Right renal cortex interstitium (tissue), 3 donors: ENCODE measurements at places on chromosomes 11 and 22. TPM values are rescaled to one million over a fixed set of nuclear protein-coding genes. Genes with fewer than 3 reads are reported as not detected.

Gene MISFA
- polyA plus RNA-seq, result 5.9 TPM

GRCh38 chr11:79940165-79940564 is 499.3 kb upstream of the TENM4 start:
- DNase-seq, result no peak

DNA sequence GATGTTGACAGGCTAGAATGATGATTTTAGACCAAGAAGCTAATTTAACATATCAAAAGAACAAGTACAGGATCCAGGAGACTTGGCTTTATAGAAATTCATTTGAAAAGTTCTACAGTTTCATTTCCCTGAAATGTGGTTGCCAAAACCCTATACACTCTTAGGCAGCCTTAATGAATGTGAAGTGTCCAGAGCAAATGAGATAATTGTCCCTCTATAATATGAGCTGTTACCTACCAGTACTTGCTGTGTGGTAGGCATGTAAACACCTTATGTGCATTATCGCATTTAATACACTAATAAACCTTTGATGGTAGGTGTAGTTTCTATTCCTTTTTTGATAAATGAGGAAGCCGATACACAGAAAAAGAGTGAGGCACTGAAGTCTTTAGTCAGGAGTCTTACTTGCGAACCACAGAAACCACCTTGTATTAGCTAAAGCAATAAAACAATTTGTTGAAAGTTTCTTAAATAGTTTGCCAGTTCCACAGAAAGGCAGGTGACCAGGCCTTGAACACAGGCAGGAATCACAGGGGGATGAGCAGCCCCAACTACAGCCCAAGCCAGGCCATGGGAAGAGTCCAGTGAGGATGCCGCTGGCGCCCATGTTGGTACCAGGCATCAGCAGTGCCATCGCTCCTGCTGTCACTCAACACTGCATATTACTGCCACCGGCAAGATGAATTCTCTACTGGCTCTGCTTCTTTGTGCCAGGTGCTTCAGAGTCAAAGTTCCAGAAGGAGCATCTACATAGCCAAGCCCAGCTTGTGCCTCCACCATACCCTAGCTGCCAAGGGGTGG is 81.7 kb downstream of the SWAP70 start:
- no peak for DNase-seq

DNA sequence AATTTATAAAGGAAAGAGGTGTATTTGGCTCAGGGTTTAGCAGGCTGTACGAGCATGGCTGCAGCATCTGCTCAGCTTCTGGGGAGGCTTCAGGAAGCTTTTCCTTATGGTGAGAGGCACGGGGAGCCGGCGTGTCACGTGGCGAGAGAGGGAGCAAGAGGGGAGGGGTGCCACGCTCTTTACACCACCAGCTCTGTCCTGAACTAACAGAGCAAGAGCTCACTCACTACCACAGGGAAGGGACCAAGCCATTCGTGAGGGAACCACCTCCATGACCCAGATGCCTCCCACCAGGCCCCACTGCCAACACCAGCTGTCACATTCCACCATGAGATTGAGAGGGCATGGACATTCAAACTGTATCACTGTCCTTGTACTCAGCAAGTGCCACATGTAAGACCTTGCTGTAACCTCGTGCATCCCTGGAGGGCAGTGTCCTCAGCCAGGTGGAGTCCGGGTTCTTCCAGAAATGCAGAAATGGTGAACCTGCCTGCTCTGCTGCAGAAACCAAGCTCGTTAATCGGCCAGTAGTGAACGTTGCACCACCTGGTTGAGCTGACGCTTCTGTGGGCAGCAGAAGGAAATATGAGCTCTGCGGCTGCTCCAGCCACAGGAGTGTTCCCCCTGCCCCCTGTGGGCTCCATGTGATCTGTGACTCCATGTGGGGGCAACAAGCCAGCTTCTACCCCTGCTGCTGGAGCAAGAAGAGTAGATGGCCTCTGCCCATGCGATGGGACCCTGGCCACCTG is 368.6 kb downstream of the TBC1D22A start:
- DNase-seq, result no peak

- no peak for DNase-seq
Observed at GRCh38 chr11:33777906-33778305, 3.6 kb upstream of the FBXO3 start.

- DNase-seq, result no peak
Observed at GRCh38 chr11:65036931-65037330, 4.1 kb upstream of the SAC3D1 start.

Gene CALCA
- polyA plus RNA-seq, result 9.7 TPM

GRCh38 chr11:19577976-19578619 is 134.5 kb upstream of the NAV2 start:
- DNase-seq, result no peak

- no peak for DNase-seq
Observed at GRCh38 chr11:103532133-103532788, 423.0 kb downstream of the DYNC2H1 start.

Gene GPHA2
- polyA plus RNA-seq, result 1.6 TPM

- no peak for DNase-seq
Observed at GRCh38 chr11:124583781-124584180, 14.0 kb downstream of the OR8A1 start.

DNA sequence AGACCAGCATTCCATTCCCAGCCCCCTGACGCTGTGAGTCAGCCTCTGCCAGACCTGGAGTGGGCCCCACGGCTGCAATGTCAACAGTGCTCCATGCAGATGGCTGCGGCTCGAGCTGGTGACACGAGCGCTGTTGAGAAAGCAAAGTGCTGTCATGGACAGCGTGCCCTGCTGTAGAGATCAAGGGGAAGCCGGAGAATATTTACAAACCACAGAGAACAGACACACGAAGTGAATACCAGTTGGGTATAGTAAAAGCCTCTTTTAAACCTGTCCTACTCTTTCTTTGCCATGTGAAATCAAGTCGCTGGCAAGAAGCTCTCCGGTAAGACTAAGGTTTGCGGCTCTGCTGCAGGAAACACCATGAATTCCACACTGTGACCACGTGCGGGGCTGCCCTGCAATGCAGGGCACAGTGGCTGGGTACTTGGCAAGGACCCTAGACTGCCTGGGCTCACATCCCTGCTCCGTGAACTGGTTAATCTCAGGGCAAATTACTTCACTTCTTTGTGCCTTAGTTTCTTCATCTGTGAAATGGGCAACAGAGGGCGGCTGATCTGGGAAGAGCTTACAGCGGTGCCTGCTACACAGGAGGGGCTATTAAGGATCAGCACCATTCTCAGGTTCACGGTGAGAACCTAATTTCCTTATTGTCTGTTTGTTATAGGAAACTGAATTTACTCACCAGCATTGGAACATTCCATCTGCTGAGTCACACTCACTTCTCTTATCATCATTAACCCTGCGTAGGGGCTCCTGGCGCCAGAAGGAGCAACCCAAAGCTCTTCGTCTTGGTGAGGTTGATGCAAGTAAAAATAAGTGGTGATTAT is 27.8 kb upstream of the ELFN2 start:
- DNase-seq, result no peak

GRCh38 chr11:122778148-122778547 is 60.2 kb upstream of the CRTAM start:
- no peak for DNase-seq

Gene ANO5
- polyA plus RNA-seq, result 3.9 TPM

DNA sequence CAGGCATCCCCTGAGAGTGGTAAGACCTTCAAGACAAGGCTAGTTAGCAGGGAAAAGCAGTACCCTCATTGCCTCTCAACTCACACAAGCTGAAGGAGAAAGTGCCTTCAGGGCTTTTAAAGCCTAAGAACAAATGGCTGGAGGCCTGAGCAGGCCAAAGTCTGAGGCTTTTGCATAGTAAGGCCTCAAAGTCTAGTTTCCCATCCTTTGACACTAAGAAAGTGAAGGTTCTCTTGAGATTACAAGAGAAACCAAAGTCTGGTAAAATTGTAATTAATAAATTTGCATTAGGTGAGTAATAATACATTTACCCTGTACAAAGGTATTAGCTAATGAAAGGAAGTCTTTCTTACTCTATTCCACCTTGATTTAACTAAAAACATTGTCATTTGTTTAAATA is 47.0 kb upstream of the CCDC89 start:
- DNase-seq, result no peak

Gene NPAS4
- polyA plus RNA-seq, result 0.11 TPM

DNA sequence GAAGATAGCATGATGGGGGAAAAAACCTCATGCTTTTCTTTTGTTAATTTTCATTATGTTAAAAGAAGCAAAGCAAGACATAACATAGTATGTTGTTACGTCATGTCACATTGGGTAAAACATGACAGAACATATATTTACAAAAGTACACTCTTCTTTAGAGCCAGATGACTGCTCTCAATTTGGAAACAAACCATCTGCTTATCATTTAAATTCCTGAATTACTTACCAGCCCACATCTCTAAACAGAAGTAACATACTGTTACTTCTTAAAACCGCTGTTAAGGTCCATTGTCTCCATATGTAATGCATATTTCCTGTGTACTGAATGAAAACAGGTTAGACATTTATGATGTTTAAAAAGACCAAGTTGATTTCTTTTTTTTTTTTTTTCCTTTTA is 100.0 kb downstream of the TMEM135 start:
- no peak for DNase-seq
